Chondrocyte (in vitro differentiated cells): ENCODE measurements at places on chromosomes 6 and 20. TPM values are rescaled to one million over a fixed set of nuclear protein-coding genes. Genes with fewer than 3 reads are reported as not detected.

GRCh38 chr20:32087070-32087469 lies 22.4 kb upstream of the TM9SF4 start:
- DNase-seq, result no peak

GRCh38 chr6:693723-694009 lies 727 bp upstream of the EXOC2 start:
- no peak for DNase-seq

DNA sequence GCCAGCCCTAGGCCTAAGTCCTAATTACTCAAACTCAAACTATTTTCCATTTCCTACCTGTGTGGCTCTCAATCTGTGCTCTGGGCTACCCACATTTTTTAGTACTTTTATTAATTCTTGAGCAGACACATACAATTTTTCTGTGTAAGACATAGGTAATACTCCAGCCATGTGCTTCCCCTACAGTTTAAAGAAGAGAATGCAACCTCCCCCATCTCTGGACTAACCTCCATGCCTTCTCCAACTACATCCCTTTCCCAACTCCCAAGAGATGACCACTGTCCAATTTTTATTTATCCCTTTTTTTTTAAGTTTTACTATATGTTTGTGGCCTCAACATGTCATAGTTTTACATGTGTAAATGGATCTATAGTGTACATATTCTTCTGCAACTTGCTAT lies 5.8 kb downstream of the HMGN4 start:
- DNase-seq, result no peak

DNA sequence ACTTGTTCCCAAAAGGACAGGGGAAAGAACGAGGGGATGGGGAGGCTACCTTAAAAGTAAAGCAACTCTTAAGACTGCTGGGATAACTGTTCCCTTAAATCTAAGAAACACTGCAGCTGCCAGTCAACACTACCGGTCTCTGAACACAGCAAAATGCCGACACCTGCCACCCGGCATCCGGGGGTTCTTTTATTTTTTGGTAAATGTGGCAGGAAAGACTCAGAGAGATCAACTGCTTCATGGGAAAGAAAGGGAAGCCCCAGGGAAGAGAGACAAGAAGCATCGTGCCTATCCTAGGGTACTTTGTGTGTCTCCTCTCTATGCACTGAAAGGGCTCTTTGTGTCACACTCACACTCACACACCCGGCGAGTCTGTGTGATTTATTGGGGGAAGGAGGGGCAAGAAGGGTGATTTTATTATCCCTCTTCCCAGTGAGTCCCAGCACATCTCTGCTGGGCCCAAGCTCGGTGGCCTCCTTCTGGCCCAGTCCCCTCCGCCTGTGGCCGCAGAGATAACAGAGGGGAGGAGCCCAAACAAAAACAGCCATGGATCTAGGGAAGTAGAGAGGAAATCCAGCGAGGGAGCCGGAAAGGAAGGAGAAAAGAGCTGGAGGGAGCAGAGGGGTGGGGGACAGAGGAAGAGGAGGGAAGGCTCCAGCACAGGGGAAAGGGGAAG lies 1.4 kb downstream of the FYN start:
- no peak for DNase-seq

GRCh38 chr6:168713839-168714238 lies 272.9 kb downstream of the SMOC2 start:
- no peak for DNase-seq

DNA sequence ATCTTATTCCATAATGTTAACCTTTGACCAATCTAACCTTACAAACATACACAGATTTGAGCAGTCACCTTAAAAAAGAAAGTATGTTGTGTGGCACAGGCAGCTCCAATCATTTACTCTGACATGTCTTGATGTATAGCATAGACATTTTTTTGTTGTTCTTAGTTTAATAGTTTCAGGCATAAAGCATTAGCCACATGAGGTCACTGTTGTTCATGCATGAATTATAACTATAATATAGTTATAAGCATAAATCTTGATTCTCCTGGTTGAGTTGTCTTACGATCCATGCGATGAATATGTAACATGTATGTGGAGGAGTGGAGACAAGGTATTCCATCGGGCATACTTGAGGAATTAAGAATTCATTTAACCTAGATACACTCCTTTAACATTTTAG lies 26.1 kb upstream of the NKAIN2 start:
- no peak for DNase-seq

- no peak for DNase-seq
Measured at GRCh38 chr6:37882724-37883413, 63.3 kb downstream of the ZFAND3 start.

GRCh38 chr20:24257171-24257570 lies 212.3 kb upstream of the SYNDIG1 start:
- DNase-seq, result no peak

DNA sequence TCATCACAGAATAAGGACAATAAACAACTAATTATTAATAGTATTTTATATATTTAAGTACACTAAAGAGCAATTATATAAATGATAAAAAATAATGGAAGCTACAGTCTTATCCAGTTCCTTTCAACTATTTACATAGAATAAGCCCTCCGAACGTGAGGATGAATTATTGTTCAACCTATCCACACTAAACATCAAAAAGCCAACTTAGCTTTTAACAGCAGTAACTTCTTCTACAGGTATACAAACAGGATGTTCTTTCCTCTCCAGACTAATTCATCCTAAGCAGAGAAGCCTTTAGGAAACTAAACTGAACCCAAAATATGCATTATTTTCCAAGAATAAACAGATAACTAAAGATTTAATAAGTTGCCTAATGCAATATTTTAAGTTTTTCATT lies 2.3 kb downstream of the FKBP5 start:
- DNase-seq, result no peak

GRCh38 chr6:166745801-166746668 lies 119.0 kb upstream of the RPS6KA2 start:
- DNase-seq, result no peak

GRCh38 chr6:25181350-25181724 lies 97.8 kb upstream of the CARMIL1 start:
- DNase-seq, result no peak

GRCh38 chr6:52552278-52552643 lies 24.6 kb downstream of the TRAM2 start:
- no peak for DNase-seq

DNA sequence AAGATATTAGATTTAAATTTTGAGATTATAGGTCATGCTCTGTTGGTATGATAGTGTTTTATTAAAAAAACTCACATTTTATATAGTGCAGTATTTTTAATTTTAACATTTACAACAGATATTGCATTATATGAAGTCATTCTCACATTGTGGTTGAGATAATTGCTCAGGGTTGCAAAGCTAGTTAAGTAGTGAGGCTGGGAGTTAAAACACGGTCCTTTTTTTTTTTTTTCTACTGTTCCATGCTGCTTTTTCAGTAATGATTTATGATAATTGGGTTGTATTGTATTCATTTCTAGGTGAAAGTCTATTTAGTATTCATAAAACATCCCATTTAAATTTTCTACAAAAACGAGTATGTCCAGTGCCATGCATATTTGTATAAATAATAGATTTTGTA lies 117.6 kb upstream of the EDN1 start:
- DNase-seq, result no peak

GRCh38 chr20:32063695-32064094 lies 11.7 kb downstream of the HCK start:
- DNase-seq, result no peak

The GSTA1 gene
- not detected in 3 replicates for total RNA-seq

The HLA-DMB gene
- total RNA-seq, result not detected in 3 replicates

The C6orf15 gene
- 0.37 TPM in 1 of 3 replicates, not detected in the others for total RNA-seq

The GTPBP2 gene
- total RNA-seq, result 49.5 to 131 TPM (median 126 TPM) in 3 replicates

The PRICKLE4 gene
- total RNA-seq, result 3.1 to 5.9 TPM (median 3.6 TPM) in 3 replicates

The CLDN20 gene
- total RNA-seq, result not detected in 3 replicates

The ZNF311 gene
- 0.41 to 0.80 TPM (median 0.52 TPM) in 3 replicates for total RNA-seq

The SLC17A2 gene
- not detected in 3 replicates for total RNA-seq

The SPATS1 gene
- total RNA-seq, result not detected in 3 replicates

The BLTP3A gene
- 9.8 to 20.8 TPM (median 20.1 TPM) in 3 replicates for total RNA-seq
